ENCODE measurements at places on chromosomes 6 and 20. TPM values are rescaled to one million over a fixed set of nuclear protein-coding genes. Genes with fewer than 3 reads are reported as not detected.

The DOK5 gene
- total RNA-seq, result not detected

The MAK gene
- total RNA-seq, result 0.13 TPM

The GLP1R gene
- total RNA-seq, result not detected

The JARID2 gene
- total RNA-seq, result 10.2 TPM

The SEL1L2 gene
- not detected for total RNA-seq

The TNFRSF6B gene
- total RNA-seq, result 1.1 TPM

The DEFB132 gene
- not detected for total RNA-seq

The ROMO1 gene
- total RNA-seq, result 323 TPM

The MAN1A1 gene
- total RNA-seq, result 0.05 TPM

The ENPP5 gene
- total RNA-seq, result not detected

The ANKEF1 gene
- total RNA-seq, result 8.7 TPM

The DHX35 gene
- 8.2 TPM for total RNA-seq

The SLPI gene
- total RNA-seq, result 10.5 TPM

The NKX2-2 gene
- total RNA-seq, result not detected

The LY86 gene
- total RNA-seq, result not detected

The KCNQ5 gene
- total RNA-seq, result 1.4 TPM

The CST3 gene
- 335 TPM for total RNA-seq

The FRMD1 gene
- 0.03 TPM for total RNA-seq

The SLC22A2 gene
- not detected for total RNA-seq

The NOX3 gene
- not detected for total RNA-seq

The SLC35F1 gene
- not detected for total RNA-seq

The GFOD1 gene
- 2.4 TPM for total RNA-seq

The PTCHD4 gene
- total RNA-seq, result 0.07 TPM

The NMBR gene
- not detected for total RNA-seq

The IMPG1 gene
- total RNA-seq, result not detected

The PDYN gene
- total RNA-seq, result not detected

The RNF39 gene
- total RNA-seq, result 0.05 TPM

The ACSS1 gene
- 7.1 TPM for total RNA-seq

The DAAM2 gene
- total RNA-seq, result 0.02 TPM

The PRDM13 gene
- total RNA-seq, result 1.1 TPM

The NRN1 gene
- total RNA-seq, result 0.76 TPM

The SOX18 gene
- total RNA-seq, result 1.1 TPM

The CD24 gene
- 267 TPM for total RNA-seq

The OVOL2 gene
- 0.20 TPM for total RNA-seq

The RSPO3 gene
- total RNA-seq, result 116 TPM

The DNMT3B gene
- 5.3 TPM for total RNA-seq

The SLC2A10 gene
- not detected for total RNA-seq

The COL11A2 gene
- 0.72 TPM for total RNA-seq

The LINC00237 gene
- total RNA-seq, result not detected

The CRIP3 gene
- 0.83 TPM for total RNA-seq

The PGC gene
- total RNA-seq, result not detected

The PBOV1 gene
- not detected for total RNA-seq

The ARMC2 gene
- total RNA-seq, result 3.0 TPM

The BMP2 gene
- 0.58 TPM for total RNA-seq

The TRIM10 gene
- not detected for total RNA-seq

The RIMS1 gene
- total RNA-seq, result not detected

The XKR7 gene
- 0.02 TPM for total RNA-seq

The CMTR1 gene
- total RNA-seq, result 18.1 TPM

The SUMO4 gene
- not detected for total RNA-seq
